ENCODE measurements at places on chromosomes 2 and 18.
A peak's percentile ranks its signal among the peaks of the same experiment; 100 is the strongest.

GRCh38 chr2:109497463-109497862, 116.3 kb downstream of the SEPTIN10 start:
- DNase-seq = peak; percentile 68

DNA sequence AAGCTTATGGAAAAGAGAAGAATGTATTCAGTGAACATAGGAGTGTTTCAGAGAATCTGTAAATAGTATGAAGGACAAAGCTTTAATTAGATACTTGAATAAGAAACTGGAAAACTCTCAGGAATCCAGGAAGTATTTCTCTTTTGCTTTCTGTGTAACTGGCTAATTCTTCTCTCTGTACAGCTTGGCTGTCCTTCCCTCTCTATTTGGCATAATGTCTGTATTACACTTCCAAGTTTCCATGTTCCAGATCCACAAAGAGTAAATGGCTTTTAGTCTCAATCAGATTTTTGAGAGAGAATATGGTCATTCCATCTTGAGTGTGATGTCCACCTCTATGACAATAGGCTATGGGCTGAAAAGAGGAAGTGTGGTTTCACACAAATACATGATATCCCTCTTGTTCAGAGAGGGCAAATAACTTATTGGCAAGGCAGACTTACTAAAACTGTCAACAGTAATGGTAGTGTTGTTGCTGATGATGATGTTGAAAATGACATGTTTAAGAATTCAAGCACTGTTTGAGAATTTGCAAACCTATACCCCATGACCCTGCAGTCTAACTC, 129.2 kb upstream of the ERBB4 start:
- no peak for DNase-seq

- no peak for DNase-seq
Measured at GRCh38 chr2:127084611-127085316, 22.2 kb downstream of the BIN1 start.

DNA sequence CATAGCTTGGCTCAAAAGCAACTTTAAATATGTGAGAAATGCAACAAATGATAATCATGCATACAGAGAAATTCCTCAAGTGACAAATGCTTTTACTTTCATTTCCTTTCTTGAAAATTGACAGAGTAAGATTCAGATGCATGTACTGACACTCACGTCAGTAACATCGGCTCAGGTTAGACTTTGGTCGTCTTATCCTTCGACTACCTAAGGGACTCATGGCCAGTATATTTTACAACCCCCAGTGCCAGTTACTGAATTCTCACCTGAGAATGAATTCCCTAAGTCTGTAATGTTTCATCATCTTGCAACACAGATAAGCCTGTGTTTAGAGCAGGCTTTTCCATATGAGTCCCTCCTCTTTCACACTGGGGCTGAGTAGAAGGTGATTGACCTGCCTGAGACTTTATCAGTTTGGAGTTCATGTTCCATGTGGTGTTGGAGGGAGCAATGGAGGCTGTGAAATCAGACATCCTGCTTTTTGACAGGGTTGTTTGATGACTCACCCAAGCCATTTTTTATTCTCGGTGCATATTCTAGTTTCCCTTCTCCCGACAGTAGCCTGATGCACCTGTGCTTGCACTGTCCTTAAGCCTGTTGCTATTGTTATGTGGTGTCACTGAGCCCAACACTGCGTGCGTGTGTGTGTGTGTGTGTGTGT, 30.5 kb upstream of the ATP8B1 start:
- no peak for DNase-seq

- DNase-seq = no peak
Measured at GRCh38 chr18:50793641-50794565, 25.9 kb downstream of the MRO start.

DNA sequence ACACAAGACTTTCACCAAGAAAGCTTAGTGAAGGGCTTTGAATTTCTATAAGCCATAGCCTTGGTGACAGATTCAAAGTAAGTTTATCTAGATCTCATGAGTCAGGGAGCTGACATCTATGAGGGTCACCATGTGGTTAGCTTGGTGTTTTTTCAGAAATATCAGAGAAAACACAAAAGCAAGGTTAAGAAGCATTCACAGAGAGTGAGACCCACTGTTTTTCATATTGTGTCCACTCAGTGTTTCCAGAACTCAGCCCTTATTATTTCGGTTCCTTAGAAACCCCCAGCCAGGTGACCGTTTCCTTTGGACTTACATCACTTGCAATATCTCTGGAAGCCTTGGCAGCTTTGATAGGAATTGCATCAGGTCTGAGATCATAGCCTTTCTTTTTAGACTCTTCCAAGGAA, 76.6 kb downstream of the NEB start:
- no peak for DNase-seq

DNA sequence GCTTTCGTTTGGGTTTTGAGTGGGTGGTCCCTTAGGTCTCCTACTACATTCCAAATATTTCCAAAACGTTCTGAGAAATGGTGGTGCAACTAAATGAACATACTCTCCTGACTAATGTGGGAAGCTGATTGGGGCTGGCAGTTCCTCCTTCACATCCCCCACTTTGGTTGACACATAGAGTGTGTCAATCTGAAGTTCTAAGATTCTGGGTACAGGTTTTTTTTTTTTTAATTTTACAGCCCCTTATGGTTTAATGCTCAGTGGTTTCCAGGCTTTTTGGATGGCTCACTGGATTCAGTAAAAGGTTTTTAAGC, 58.4 kb upstream of the ITGB6 start:
- no peak for DNase-seq

GRCh38 chr18:32867936-32868335, 95.1 kb upstream of the KLHL14 start:
- no peak for DNase-seq
